ENCODE measurements at places on chromosomes 2 and 18. TPM values are rescaled to one million over a fixed set of nuclear protein-coding genes. Genes with fewer than 3 reads are reported as not detected.

REG3A gene
- not detected for polyA plus RNA-seq

RNMT gene
- 32.7 TPM for polyA plus RNA-seq

EML6 gene
- 32.1 TPM for polyA plus RNA-seq

BMP10 gene
- not detected for polyA plus RNA-seq

SH3BP4 gene
- polyA plus RNA-seq, result 20.4 TPM

- no peak for DNase-seq
Observed at GRCh38 chr18:26556573-26556972, 8.2 kb upstream of the KCTD1 start.

GRCh38 chr2:12935222-12935621 is 218.5 kb downstream of the TRIB2 start:
- peak; percentile 77 for DNase-seq

- peak; percentile 30 for DNase-seq
Observed at GRCh38 chr2:223232896-223233295, 180.9 kb downstream of the KCNE4 start.

DNA sequence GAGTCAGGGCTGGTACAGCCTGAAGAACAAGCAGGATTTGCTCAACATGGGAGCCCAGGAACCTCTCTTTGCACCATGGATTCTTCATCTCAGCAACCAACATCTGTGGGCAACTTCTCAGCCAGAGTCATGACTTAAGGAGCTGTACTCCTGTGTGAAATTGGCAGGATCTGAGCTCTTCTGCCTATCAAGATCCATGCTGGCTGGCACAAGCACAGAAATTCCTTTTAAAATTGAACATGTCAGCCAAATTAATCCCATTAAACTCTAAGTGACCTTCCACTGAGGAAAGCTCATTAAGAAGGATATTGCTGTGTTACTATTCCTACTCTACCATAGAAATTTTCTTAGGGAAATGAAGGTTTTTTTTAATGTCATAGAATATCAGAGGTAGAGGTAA is 110.5 kb upstream of the SCG2 start:
- no peak for DNase-seq

- no peak for DNase-seq
Observed at GRCh38 chr2:201886504-201886903, 80.2 kb downstream of the CDK15 start.

GRCh38 chr2:73079636-73080035 is 8.1 kb upstream of the SFXN5 start:
- DNase-seq, result no peak

- peak; percentile 24 for DNase-seq
Observed at GRCh38 chr18:42326752-42327151, 371.7 kb downstream of the PIK3C3 start.

GRCh38 chr18:58335821-58336220 is 291.8 kb downstream of the NEDD4L start:
- DNase-seq, result no peak

DNA sequence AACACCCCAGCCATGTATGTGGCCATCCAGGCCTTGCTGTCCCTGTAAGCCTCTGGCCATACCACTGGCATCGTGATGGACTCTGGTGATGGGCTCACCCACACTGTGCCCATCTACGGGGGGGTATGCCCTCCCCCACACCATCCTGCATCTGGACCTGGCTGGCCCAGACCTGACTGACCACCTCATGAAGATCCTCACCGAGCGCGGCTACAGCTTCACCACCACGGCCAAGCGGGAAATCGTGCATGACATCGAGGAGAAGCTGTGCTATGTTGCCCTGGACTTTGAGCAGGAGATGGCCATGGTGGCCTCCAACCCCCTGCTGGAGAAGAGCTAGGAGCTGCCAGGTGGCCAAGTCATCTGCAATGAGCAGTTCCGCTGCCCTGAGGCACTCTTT is 80.4 kb upstream of the ZCCHC2 start:
- no peak for DNase-seq

GRCh38 chr18:34562252-34562870 is 147.7 kb upstream of the DTNA start:
- DNase-seq, result peak; percentile 29

DNA sequence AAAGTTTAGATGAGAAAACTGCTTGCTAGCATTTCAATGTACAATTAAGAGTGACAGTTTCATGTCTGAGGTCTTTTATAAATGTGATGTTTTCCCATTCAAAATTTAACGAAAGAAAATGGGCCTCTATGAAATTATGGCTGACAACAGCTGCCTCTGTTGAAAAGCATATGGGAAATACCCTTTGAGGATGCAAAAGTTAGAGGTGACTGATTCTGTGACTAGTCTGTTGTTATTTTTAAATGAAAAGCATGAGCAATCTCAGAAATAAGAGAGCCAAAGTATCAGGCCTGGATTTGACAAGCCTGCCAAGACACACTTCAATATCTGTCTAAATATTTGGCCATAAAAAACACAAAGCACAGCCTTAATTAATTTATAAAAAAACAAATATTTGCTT is 580.8 kb downstream of the ERBB4 start:
- DNase-seq, result no peak

DNA sequence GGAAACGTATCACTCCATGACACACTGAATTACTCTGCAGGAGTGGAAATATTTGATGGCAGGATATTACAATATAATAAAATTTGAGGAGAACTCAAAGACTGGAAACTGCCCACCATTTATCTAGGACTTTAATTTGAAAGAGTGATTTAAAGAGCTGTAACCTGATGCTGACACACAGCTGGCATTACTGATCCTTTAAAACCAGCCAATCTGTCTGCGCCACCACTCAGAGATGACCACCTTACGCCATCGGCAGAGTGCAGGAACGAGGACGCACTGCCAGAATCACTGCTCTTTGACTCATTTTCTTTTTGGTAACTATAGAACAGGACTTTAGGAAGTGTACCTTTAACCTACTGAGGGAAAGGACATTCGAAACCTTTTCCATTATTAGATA is 114.1 kb downstream of the EPB41L3 start:
- DNase-seq, result peak; percentile 17

GRCh38 chr18:39596891-39597290 is 2031.3 kb upstream of the CELF4 start:
- no peak for DNase-seq

DNA sequence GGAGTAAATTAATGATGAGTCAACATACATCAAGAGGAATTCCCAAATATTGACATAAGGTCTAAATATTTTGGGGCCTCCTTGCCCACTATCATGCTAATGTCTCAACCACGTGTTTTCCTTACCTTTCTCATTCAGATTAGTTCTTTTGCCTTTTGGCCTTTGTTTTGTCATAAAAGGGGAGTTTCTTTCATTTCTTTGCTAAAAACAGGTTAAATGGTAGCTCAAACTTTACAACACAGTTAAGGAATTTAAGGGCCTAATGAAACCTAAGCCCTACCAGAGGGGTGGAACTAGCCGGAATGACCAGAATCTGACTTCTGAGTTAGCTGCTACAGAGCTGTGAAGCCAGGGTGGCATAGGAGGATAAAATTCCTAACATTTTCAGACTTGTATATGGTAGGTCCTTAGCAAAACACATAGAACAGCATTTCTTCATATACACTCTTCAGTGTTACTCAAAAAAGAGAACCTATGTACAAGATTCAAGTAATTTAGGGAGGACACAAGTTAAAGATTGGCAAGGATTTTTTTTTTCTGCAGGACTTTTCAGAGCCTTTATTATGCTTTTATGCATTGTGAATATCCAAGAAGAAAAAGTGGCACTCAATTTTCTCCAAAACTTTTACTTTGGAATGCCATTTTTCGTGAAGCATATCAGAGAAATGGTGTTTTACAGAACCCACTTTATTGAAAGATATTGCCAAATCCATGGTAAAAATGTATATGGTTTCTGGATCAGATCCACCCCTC is 633.1 kb downstream of the ARHGAP15 start:
- no peak for DNase-seq
